Dermis blood vessel endothelial cell (primary cell): ENCODE measurements at places on chromosomes 4 and X.

DNA sequence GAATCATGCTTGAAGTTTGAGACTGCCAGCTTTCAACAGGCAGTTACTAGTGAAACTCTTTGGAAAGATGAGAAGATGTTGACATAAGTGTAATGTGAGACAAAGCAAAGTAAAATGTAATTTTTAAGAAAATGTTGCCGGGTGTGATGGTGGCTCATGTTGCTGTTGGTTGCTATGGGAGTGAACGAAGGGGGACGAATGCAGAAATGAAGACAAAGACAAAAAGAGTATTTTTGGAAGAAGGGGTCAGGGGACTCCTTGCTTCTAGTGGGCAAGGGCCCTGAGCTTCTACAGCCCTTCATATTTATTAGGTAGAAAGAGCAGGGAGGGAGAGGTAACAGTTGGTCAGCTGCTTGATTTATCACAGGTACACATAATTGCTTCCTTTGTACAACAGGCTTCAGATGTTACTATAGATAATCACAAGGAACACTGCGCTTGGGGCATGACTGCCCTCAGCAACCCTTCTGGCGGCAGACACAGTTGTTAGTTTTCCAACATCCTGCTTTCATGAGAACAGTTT is 11.9 kb upstream of the UGDH start:
- no peak for DNase-seq

DNA sequence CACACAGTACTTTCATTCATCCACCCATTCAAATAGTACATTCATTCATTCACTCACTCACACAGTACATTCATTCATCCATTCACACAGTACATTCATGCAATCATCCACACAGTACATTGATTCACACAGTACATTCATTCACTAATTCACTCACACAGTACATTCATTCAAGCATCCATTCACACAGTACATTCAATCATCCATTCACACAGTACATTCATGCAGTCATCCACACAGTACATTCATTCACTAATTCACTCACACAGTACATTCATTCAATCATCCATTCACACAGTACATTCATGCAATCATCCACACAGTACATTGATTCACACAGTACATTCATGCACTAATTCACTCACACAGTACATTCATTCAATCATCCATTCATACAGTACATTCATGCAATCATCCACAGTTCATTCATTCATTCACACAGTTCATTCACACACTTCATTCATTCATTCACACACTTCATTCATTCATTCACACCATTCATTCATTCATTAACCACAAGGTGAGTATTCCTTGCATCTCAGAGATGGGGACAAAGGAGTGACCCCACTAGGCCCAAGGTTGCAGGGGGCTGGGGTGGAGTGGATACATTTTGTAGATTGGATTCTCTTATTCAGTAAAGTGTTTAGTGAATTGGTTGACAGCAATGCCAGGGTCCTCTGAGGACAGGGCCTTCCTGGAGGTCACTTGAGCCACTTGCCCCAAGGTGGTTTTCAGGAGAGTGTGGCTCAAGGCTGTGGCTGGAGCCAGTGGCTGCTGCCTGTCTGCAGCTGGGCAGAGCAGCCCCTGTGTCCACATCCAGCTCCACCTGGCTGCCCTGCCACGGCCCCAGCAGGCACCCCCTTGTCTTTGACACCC is 4.3 kb upstream of the SPON2 start:
- no peak for DNase-seq

DNA sequence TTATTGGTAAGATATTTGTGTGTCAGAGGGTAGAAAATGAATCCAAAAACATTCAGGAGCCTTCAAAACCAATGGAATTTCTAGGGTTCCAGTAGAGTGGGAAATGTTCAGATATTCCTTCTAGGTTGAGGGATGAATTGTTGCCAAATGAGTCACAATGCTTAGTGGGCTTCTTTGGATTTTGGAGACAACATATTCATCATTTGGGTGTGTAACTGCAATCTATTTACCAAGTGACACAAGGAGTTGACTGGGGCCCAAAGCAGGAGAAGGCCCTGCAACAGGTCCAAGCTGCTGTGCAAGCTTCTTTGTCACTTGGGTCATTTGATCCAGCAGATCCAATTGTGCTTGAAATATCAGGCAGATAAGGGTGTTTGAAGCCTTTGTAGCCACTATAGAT is 551.5 kb upstream of the PITX2 start:
- no peak for DNase-seq

DNA sequence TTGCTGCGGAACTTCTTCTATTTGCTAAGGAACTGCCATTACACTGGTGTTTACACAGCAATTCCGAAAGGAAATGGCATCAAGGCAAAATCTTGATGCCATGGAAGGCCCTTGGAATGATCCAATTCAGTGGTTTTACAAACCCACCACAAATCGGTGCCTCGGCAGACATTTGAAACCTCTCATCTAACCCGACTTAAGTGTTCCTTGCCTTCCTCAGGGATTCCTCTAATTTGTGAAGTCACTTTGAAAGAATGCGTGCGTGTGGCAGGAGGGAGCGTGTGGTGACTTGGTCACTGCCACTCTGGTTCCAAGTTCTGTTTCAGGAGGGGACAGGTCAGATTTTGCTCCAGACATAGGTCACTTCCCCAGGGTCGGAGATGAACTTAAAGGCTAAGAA is 4.8 kb downstream of the NOP14 start:
- peak; percentile 17 for DNase-seq

GRCh38 chr4:150329373-150329772 is 251.1 kb downstream of the DCLK2 start:
- DNase-seq, result no peak

- no peak for DNase-seq
These were observed 4.6 kb downstream of the TXK start for GRCh38 chr4:48129307-48130014.

DNA sequence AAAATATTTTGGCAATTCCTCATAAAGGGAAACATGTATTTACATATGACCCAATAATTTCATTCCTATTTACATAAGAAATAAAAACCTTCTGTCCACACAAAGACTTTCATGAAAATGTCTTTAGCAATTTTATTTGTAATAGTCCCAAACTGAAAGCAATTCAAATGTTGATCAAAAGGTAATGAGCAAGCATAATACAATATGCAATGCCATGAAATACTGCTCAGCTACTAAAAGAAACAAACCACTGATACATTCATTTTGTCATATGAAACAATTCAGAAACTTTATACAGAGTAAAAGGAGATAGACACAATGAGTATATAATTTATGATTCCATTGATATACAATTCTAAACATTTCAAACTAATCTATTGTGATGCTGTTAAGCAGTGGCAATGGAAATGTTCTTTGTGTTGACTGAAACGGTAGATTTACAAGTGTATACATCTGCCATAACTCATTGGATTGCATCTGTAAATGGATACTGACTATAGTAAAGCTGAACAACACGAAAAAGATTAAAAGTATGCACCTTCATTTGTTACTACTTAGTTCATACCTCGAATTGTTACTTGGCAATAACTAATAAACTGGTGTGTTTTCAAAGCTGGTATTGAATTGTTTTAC is 335.6 kb downstream of the GASK1B start:
- no peak for DNase-seq

DNA sequence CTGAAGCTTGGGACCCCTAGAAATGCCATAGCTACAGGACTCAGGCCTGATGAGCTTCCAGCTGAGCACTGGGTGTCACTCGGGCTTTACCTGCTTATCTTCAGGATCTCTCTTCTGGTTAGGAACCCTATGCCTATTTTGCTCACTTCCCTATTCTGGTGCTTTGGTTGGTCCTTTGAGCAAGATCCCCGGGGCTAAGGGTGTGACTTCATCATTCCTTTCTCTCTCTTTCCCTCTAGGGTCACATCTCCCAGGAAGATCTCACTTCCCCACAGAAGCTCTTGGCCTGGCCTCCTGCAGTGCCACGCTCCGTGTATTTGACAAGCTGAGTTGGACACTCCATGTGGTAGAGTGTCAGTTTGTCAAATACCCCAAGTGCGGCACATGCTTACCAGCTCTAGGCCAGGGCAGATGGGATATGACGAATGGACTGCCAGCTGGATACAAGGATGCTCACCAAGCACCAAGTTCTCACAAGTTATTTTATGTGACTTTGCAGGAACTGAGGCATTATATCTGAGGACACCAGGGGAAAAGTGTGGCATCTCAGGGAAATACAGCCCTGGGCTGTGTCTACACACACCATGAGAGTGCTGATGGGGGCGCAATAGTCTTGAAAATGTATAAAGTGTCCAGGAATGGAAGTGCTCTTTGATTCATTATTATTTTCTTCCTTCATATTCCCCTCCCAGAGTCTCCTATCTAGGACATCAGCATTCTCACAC is 21.1 kb downstream of the VSIG4 start:
- DNase-seq, result no peak

DNA sequence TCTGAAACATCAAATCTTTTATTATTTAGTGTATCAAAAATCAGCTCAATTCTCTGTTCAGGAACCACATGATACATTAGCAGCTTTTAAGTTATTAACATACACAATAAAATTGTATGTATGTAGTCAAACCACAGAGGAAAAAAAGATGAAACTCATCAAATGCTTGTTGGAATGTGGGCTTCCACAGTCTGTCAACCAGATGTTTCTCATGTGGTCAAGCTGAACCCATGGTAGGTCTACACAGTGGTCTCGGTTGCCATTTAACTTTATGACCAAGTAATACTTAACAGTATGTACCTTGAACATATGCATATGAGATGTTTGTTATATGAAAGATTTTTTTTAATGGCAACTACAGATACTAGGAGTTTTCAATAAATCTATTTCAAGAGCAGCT is 427.8 kb downstream of the IL15 start:
- no peak for DNase-seq

DNA sequence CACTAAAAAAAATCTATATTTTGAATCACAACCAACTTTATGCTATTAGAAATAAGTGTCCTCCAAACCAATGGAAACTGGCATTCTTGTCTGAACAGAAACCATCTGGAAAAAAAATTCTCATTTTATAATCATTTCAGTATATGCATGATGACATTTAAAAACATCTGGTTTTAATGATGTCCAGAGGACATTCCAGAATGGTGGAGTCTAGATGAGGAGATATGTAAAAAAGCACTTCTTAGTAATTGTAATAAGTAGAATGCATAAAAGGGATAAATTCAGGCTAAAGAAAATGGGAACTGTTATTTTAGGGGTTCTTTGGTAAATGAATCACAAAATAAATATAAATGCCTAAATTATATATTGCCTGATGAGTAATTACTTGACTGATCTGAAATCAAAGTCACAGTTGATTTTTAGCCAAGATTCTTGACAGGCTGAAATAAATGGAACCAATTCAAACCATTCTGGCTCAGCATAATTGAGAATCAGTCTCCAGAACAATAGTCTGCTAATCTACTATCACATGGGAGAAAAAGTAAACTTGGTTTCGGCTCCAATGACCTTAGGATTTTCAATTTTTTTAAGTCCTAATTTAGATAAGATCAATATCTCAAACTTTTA is 636.6 kb downstream of the FAT4 start:
- no peak for DNase-seq

DNA sequence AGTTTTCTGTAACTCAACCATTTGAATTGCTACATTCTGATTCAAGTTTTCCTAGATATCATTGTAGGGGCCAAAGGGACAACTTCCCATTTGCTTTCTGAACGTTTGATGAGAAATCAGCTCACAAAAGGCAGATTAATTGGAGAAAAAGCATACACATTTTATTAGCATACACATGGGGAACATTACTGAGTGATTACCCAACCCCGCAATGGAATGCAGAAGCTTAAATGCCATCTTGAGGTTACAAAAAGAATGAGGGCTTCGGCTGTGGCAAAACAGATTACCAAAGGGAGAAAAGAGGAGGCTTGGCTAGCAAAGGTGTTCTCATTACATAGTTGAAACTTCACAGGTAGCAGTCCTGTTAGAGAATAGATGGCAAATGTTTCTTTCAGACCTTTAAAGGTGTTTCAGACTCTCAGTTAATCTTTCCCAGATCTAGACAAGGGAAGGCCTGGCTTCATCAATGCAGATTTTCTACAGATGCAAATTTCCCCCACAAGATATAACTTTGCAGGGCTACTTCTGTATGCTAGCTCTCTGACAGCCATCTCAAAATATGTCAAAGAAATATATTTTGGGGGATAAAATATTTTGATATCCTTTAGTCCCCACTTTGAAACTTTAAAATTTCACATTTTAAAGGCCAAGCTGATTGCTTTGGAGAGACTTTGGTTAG is 26.5 kb upstream of the HERC6 start:
- no peak for DNase-seq

GRCh38 chr4:52954560-52955170 is 92.5 kb downstream of the RASL11B start:
- DNase-seq, result no peak

- DNase-seq, result no peak
These were observed 1180.8 kb upstream of the PABPC4L start for GRCh38 chr4:135382280-135382959.

DNA sequence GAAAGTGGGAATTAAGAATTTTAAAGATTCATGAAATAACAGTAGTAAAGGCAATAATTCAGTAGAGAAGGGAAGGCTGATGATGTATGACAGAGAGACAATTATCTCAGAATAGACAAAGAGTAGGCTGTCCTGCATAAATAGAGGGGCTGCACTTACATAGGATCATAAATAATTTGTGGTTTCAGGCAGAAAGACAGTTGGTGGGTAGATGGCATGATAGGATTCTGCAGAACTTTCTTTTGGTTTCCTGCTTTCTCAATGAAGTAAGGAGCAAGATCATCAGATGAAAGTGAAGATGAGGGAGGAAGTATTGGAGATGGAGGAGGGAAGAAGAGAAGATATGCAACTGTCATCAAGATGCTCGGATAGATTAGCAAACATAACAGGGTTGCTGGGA is 604.9 kb upstream of the ZFP42 start:
- DNase-seq, result no peak

DNA sequence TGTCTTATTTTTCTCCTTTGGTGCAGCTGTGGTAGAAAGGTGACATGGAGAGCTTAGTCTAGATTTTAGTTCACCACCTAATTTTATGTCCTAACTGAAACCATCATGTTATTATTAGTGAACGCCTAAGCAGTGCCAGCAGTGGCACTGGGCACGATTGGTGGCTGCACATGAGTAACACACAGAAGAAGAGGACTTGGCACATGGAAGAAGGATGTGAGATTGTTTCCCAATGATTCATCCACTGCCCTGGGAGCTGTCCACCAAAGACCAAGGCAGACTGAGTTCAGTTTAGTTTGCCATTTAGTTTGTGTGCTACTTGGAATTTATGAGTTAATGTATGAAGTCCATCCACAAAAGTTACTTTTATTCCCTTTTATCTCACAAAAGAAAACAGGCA is 68.1 kb upstream of the NAP1L5 start:
- DNase-seq, result peak; percentile 66

GRCh38 chr4:145176641-145177432 is 3.6 kb downstream of the OTUD4 start:
- no peak for DNase-seq

DNA sequence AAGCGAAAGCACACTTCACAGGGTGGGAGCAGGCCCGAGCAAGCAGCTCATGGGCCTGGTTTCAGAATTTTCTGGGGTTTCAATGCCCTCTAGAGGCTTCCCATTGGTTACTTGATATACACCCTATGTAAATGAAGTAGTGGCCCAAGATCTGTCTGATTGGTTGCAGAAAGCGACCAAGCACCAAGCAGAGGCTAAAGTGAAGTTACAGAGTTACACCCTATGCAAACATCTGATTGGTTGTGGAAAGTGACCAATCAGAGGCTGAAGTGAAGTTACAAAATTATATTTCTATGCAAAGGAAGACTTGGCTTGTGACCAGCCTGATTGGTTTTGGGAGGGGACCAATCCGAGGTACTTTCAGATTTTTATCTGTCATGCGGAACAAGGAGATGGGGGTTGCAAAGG is 8.2 kb downstream of the FHIP1A start:
- DNase-seq, result peak; percentile 18
